ENCODE measurements at places on chromosomes 2 and 18.
A peak's percentile ranks its signal among the peaks of the same experiment; 100 is the strongest.

GRCh38 chr18:50051288-50051687 is 143.7 kb downstream of the MYO5B start:
- ATAC-seq: no peak

GRCh38 chr18:77433076-77433475 is 183.4 kb downstream of the GALR1 start:
- ATAC-seq: no peak

DNA sequence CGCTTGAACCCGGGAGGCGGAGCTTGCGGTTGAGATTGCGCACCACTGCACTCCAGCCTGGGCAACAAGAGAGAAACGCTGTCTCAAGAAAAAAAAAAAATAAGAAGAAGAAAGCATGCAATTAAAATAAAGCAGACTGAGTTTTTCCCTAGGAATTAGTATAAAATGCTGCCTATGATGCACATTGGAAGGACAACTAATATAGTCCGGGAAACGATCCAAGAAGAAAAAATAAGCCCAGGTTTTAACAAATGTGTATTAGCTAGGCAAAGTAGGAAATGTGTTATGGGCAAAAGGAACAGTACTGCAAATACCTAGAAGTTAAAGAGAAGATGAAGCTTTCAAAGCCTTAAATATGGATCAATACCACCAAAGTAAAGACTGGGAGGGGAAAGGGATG is 64.0 kb downstream of the SPIRE1 start:
- ATAC-seq: no peak

- ATAC-seq: no peak
Measured at GRCh38 chr18:53322163-53322562, 902.3 kb downstream of the MBD2 start.

DNA sequence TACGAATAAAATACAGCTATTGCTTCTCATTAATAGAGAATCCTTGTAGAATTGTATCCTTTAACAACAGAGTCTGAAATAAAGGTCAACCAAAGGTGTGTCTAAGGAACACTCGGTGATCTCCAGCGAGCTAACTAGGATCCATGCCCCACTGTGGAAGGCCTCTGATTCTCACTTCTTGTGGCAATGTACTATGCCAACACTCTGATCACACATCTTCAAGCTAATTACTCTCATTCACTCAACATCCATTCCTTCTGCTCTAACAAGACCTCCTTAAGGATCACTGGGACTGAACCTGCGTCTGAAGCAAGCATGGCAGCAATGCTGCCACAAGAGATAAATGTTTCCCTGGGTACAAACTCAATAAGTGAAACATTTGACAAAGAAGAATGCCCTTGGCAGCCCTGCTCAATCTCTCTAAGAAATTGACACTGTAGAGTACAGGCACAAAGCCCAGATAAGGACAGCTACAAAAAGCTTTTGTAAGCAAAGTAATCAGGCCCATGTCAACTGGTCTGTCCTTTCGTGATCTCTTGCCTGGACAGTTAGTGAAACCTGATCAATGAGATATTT is 74.6 kb upstream of the PARD3B start:
- no peak for ATAC-seq

DNA sequence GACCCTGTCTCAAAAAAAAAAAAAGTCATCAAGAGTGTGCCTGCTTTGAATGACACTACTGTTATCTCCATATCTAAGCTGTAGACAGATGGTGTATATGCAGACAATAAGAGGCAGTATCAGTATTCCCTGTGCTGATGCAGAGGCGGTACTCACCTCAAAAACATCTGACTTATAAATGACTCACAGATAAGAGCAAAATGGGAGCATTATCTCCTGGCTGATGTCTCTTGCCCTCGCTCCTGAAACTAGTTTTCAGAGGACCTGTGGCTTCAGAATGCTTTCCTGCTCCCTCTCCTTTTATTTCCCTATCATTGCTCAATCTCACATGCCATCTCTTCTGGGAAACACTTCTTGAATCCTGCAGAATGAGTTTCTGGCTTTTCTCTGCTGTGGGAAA is 289.6 kb downstream of the PTPRM start:
- ATAC-seq: no peak

DNA sequence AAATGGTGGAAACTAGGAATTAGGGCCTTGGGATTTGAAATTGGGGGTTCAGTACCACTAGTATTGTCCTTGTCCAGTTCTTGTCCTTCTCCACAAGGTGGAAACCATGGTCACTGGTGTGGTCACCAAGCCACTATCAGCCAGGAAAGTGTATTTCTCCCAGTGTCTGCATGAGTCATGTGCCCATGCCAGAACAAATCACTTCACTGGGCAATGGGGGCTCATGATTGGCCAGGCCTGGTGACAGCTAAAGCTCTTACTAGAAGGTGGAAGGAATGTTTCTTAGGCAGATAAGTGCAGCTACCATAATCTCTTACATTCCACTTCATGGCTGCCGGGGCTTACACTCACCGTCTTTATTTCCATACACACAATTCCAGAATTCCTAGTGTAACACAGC is 124.8 kb upstream of the TACR1 start:
- ATAC-seq: no peak

- peak; percentile 41 for ATAC-seq
Measured at GRCh38 chr18:73742957-73743356, 404.7 kb downstream of the FBXO15 start.

DNA sequence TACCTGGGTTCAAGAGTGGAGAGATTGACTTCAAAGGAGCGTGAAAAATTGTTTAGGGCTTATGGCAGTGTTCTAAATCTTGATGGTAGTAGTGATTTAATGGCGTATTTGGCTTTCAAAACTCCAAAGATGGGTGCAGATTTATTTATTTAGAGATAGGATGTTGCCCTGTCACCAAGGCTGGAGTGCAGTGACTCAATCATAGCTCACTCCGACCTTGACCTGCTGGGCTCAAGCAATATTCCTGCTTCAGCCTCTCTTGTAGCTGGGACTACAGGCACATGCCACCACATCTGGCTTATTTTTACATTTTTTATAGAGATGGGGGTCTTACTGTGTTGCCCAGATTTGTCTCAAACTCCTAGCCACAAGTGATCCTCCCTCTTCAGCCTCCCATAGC is 52.5 kb downstream of the FAM117B start:
- ATAC-seq: no peak

DNA sequence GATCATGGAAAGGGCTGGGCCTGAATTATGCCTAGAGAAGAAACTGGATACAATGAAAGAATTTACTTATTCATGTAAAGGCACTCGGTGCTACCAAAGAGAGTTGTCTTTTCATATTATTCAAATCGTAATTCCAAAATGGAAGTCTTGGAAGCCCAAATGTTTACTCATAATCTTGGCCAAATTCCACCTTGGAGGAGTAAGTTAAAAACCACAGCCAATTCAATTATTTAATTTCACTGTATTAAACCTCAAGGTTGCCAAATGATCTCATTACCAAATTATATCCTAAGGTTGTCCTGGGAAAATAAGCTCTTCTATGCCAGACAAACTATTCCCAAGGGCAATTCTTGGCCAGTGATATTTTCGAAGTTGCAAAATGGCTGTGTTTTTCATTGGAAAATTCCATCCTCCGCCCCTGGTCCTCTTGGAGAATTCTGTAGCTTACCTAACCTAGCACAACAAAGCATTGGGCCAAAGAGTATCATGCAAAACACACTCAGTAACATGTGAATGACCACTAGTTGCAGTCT is 11.1 kb upstream of the VPS4B start:
- peak; percentile 93 for ATAC-seq

- ATAC-seq: no peak
Measured at GRCh38 chr2:140855471-140855870, 1275.3 kb downstream of the LRP1B start.

DNA sequence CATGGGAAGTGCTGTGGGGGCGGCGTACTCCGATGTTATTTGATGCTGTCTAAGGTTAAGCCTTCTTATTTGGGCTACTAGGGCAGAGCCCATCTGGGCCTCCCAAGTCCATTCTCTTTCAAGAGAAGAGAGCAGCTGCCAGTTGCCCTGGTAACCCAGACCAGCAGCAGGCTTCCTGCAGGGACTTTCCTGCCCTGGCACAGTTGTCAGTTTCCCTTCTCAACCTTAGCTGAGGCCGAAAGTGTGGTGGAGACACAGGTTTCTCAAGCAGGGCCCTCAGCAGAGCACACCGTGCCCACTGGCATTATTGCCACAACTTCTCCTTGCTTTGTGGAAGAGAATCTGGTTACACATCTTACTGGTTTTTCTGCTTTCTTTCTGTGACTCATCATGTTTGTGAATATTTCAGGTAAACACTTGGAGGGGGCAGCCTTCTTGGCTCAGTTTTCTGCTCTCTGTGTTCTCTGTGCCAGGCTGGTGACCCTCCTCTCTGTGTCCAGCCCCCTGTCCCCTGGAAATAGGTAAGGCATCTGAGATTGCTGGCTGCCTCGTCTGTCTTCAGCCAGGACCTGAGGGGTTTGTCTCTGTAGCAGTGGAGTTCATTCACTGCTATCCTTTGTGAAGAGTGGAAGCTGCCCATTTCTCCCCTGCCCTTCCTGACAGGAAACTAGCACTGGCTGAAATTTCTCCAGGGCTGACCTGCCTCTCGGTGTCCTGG is 111.0 kb downstream of the B3GNT2 start:
- peak; percentile 43 for ATAC-seq

DNA sequence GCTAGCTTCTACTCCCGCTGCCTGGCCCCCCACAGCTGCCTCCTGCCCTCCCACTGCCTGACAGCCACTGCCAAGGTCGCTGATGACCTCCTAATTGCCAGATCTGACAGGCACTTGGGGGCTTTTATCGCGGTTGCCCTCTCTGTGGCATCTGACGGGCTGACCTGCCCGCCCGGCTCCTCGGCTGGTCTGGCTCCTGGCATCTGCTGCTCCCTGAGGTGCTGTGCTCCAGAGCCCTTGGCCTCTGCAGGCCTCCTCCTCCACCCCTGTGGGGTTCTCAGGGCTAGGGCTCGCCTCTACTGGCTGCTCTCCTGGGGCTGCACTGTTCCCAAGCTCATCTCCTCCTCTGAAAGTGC is 43.1 kb downstream of the INHBB start:
- no peak for ATAC-seq

- ATAC-seq: no peak
Measured at GRCh38 chr2:187078297-187078696, 229.3 kb upstream of the ZSWIM2 start.

DNA sequence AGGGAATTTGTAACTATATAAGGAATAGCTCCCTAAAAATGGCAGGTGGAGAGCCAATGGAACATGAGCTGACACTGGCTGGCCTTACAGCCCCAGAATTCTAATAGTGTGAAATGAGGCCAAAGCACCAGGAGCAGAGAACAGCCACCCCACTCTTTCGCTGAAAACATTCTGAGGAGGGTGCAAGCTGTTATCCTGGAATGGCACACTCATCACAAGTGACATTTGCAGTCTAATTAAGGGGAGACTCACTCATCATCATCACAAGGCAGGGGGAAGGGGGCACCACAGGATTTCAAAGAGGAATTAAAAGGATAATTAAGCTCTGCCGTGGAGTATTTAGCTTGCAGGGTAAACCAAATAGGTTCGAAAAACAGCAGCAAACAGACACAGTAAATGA is 94.3 kb downstream of the EDAR start:
- ATAC-seq: no peak

GRCh38 chr2:54429054-54429453 is 27.1 kb upstream of the SPTBN1 start:
- ATAC-seq: no peak

- ATAC-seq: no peak
Measured at GRCh38 chr2:129661935-129662334, 317.5 kb upstream of the RAB6C start.

GRCh38 chr2:15816674-15817406 is 123.5 kb upstream of the MYCN start:
- ATAC-seq: no peak

DNA sequence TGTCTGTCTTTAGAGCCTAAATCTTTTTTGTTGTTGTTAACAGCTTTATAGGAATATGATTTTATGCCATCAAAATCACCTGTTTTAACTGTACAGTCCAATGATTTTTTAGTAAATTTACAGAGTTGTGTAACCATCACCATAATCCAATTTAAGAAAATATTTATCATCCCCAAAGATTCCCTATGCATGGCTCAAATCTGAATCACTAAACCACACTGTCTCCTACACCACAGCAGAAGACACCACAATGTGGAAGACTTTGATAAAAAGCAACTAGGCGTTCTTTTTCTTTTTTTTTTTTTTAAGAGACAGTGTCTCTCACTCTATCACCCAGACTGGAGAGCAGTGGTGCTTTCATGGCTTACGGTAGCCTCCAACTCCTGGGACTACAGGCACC is 99.6 kb downstream of the TXNL1 start:
- ATAC-seq: no peak

DNA sequence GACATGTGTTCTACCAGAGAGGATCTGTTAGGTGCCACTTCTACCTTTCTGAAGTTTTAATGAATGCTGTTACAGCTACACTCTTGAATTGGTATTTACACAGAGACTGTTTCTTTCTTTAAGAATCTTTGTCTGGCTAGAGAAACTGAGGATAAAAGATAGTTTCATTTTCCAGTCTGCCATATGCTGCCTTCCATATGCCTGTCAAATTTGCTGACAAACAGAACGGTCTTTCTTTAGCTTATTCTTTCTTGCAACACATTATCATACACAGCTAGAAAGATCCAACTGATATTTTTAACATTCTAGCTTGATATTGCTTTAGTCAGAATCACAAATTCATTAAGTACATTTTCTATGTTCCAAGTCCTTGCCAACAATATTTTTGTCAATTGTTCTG is 409.8 kb upstream of the CELF4 start:
- no peak for ATAC-seq

DNA sequence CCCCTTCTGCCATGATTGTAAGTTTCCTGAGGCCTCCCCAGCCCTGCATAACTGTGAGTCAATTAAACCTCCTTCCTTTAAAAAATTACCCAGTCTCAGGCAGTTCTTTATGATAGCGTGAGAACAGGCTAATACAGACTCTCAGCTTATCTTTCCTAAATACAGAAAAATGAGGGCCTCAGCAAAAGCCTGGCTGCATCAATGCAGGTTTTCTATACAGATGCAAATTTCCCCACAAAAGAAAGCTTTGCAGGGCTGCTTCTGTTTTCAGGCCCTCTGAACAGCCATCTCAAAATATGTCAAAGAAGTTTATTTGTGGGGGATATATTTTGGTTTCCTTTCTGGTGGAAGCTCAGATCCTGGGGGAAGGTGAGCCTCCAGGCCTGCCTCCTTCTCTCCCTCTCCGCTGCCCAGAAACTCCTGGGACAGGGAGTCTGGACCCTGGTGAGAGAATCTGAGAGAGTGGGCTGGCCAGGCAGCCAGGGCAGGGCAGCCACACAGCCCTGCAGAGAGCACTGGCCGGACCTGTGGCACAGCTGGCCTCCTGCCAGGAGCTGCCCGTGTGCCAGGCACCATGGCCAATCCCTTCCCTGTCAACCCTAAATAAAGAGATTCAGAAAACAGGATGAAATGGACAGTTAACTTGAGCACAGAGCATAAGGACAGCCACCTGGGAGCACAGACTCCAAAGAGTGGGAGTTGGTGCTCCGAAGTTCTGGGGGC is 21.6 kb upstream of the AGXT start:
- no peak for ATAC-seq

Data from SK-N-SH treated with all-trans-retinoic acid at 6 μM for 48 hours (cell line).